ENCODE measurements at places on chromosomes 7 and 10.

DNA sequence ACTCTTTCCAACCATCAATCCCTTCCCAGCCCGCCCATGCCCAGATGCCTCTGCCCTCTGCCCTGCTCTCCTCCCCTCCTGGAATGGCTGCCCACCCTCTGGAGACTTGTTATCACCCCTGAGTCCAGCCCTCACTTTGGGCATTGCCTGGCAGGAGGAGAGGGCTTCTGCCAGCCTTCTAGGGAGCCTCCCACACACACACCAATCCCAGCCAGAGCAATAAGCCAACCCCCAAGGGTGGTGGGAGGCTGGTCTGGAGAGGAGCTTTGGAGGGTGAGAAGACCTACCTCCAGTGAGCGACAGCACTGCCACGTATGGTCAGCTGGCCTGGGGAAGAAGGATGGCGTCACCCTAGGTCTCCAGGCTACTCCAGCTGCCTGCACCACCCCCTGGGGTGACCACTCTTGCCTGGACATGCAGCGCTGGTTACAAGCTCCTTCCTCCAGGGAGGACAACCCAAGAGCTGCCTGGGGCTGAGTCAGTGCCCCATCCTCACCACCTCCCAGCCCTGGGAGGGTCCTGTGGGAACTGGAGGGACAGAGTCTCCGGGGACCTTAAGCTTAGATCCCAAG, 8.4 kb downstream of the C10orf105 start:
- DNase-seq = no peak

DNA sequence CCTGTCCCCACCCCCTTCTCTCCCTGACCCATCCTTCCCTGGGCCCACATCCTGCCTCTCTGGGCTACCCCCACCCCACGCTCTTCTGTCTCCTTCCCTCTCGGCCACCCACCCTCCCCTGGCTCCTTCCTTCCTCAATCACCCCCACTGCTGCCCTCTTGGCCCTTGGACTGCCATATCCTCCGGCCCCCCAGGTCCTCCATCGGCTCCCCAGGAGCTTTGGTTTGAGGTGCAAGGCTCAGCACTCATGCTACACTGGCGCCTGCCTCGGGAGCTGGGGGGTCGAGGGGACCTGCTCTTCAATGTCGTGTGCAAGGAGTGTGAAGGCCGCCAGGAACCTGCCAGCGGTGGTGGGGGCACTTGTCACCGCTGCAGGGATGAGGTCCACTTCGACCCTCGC, 10.9 kb downstream of the EPHB6 start:
- no peak for DNase-seq

DNA sequence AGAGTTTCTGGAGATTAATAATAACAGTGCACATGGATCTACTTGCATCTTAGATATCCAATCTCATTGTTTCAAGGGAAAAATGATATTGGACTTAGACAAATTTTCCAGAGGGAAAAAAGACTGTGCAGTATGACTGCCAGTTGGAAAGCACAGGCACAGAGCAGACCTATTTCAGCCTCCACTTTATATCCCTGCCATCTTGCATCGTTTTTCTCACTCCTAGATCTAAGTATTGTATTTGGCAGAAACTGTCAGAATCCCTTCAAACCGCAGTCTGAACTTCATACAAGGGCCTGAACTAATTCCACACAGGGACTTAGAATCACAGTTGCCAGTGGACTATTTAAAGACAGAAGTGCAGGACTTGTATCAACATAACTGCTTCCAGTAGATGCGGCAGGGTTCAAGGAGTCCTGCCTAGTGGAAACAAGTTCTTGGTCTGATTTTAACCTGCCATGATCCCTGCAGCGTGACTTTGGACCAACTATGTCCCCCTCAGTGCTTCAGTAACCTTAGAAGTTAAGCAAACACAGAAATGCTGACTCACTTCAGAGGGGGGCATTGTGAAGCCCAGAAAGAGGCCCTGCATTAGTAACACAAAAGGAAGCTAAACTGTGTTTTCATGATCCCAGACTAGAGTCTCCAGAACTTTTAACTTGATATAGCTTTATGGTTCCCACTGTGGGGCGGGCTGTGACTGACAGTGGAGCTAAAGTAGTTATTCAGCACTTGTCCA, 95.7 kb upstream of the PALS2 start:
- peak; percentile 82 for DNase-seq

- DNase-seq = no peak
Measured at GRCh38 chr7:107090457-107090856, 46.0 kb downstream of the PRKAR2B start.

GRCh38 chr7:127905491-127906330, 125.5 kb downstream of the LRRC4 start:
- no peak for DNase-seq

DNA sequence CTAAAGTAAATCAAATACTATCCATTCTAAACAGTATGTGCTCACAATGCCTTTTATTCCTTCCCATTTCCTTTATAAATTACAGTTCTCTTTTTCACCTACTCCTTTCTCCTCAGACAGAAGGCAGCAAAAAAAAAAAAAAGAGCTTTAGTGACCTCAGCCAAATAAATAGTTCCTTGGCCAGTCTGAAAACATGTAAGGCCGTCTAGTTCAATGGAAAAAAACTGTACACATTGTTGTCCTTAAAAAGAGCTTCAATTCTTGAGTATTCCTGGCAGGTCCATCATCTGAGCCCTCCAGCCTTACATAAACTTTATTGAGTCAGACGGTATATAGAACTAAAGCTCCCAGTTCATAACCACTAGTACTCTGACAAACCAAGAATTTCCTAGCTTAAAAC, 185.4 kb downstream of the CACNA2D1 start:
- no peak for DNase-seq

DNA sequence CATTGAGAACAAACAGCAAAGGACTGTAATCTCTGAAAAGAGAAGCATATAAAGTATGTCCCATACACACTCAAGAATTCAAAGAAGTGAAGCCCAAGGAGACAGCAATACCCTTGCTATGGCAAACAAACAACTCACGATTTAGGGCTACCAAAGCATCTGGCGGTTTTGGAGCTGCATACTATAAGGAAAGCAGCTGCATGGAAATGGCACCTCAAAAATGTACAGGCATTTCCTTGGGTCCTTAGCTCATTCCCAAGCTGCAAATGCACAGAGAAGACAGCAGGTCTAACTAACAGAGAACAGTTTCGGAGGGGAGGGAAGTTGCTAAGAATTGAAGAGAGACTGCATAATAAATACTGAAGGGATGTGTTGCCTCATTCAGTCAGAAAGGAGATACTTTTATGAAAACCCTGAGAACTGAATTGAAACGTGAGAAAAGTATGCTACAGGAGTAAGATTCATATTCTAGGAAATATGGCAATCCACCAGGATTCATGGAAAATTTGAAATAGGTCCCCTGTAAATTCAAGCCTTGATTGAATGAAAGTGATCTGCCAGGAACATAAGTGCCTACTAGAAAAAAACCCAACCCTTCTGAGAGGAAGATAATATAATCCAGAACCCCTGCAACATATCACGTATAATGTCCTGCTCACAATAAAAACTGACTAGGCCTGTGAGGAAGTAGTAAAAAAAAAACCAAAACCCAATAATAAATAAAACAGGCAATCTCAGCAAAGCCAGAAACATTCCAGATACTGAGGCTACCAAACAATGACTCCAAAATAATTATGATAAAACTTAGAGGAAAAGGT, 36.4 kb downstream of the CUBN start:
- DNase-seq = no peak

DNA sequence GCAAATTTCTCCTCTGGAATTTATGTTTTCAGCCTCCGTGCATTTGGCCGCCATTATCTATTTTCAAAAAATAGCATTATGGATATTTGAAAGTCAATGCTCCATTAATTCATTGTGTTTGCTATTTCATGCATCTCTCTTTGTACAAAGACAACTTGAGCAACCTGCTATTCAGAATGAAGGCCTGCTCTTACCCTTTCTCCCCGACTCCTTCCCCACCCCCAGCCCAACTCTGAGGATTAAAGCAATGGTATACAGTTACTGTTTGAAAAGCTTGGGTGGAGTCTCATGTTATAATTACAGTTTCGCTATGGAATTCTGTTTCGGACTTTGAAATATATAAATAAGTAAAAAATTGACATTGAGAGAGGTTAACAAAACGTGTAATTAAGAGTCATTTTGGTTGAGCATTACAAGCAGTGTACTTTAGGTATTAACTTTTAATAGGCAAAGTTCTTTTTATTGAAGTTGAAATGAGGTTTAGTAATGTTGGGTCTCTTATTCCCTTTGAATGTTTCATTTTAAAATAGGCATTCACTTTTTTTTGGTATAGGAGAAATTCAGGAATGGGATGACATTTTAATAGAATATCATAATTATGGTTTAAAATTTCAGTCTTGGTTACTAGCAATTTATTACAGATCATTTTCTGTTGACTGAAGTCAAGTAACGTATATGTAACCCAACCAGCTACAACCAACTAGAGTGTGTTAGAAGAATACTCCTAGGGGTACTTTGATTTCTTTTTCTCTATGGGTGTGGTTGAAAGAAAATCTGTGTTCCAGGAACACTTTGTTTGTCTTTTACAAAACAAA, 93.1 kb downstream of the ARID5B start:
- DNase-seq = no peak

DNA sequence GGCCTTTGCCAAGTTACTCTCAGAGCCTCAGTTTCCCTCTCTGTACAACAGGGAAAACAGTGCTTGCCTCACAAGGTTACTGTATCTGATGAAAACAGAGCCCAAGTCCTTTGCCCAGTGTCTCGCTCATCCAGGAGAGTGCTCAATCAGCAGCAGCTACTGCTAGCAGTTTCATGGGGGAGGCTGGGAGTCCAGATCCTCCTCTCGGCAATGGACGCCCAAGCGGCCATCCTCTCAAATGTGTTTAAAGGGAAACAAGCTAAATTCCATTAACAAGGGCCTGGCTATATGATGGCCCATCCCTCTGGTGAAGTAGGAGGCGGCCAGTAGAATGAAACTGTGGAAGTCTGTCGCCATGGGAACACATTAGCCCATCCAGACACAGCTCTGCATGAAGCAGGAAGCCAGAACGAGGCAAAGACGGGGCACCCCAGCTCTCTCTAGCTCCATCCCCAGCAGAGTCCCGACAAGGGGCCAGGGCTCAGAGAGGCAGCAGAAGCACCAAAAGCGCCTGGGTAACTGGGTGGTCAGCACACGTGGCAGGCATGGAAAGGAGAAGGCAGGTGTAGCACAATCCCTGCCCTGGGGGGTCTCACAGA, 35.2 kb downstream of the FAM53B start:
- DNase-seq = no peak

DNA sequence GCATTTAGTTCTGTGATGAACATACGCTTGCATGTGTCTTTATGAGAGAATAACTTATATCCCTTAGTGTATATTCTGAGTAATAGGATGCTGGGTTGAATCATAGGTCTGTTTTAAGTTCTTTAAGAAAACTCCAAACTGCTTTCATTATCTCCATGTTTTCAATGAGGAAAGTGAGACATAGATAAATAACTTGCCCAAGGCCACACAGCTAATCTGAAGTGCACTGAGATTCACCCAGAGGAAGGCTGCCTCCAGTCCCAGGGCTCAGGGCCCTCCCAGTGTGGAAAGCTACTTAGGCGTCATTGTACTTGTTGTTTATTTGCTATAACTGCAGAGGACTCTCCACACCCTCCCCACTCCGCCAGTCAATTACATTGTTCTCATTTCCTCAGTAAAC, 126.7 kb downstream of the INHBA start:
- no peak for DNase-seq

Measured in renal pelvis (tissue), 12 donors.